ENCODE measurements at places on chromosomes 16 and 17. TPM values are rescaled to one million over a fixed set of nuclear protein-coding genes. Genes with fewer than 3 reads are reported as not detected.

DNA sequence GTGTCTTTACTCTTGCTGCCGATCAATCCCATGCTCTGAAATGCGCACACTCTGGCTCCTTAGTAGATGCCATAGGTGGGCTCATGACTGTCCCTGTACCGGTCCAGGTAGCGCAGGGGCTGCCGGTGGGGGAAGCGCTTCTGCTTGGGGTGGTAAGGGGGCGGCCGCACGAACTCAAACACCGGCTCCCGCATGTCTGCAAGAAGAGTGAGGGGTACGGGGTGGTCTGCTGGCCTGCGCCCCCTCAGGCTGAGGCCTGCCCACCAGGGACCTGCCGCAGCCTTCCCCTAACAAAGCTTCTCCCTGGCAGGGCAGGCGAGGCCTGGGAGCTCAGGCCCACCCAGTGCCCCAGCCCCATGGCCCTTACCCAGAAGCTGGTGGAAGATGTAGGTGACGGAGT, 2.0 kb upstream of the TRIM65 start:
- no peak for DNase-seq
- peaks cover 31% of the 10 kb centered on the region for H3K4me1 ChIP-seq

- no peak overlapping the region for H3K27ac ChIP-seq
- H3K27me3 ChIP-seq = no peaks in the 10 kb centered on the region
- H3K4me3 ChIP-seq = no peak overlapping the region
- no peaks in the 10 kb centered on the region for H3K4me1 ChIP-seq
- DNase-seq = no peak
Observed at GRCh38 chr16:28078261-28078660, 14.7 kb upstream of the GSG1L start.

DNA sequence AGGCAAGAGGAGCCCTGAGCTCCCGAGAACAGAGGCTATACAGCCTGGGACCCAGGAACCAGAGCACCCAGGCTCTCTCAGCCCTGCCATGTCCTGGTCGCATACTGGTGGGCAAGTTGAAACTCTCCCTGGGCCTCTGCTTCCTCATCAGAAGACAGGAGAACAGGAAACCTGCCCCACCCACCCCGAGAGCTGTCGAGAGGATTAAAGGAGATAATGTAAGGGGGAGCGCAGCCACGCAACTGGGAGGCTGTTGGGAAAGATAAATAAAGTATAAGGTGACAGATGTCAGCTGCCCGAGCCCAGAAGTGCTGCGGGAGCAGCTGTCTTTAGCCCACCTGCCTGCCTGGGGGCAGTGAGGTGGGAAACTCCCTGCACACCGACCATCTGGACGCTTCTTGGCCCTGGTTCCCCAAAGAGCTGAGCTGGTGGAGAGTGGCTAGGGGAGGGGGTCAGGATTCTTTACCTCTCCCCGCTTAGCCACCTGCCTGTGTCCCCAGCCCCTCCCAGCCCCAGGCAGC, 6.8 kb downstream of the KIF19 start:
- no peaks in the 10 kb centered on the region for H3K4me1 ChIP-seq
- H3K27me3 ChIP-seq = no peaks in the 10 kb centered on the region
- no peak overlapping the region for H3K27ac ChIP-seq
- no peak overlapping the region for H3K4me3 ChIP-seq

DNA sequence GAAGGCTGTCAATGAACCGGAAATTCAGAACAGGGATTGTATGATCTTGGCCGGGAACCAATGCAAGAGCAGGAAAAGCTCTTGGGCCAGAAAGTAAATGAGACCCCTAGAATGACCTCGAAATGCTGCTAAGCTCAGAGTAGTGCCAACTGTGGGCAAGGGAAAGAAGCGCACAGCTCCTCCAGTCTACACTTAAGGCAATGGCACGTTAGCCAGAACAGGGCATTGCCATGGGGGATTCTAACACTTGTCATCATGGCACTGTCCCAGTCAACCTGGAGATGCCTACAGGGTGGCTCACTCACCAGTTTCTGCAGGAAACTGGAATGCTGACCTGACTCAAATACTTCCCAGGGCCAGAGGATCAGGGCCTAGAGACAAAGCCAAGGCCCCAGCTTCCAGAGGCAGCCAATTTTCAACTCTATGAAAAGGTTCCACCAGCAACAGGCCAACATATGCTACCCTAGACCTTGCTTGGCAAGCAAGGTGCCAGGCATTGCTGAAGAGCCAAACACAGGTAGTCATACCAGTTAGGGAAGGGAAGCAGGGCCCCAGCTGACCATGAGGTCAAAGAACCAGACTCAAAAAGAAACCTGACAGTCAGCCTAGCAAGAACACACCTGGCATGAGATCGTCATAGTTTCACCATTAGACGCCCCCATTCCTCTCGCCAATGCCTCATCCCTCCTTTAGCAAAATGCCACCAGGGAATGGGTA, 34.9 kb downstream of the ARHGAP17 start:
- DNase-seq = no peak
- H3K27ac ChIP-seq = peak overlapping the region; percentile 66
- H3K4me1 ChIP-seq = peaks cover 68% of the 10 kb centered on the region

Gene HOXB1
- total RNA-seq = not detected

Data from right atrium auricular region (tissue), 2 donors.